ENCODE measurements at places on chromosomes 1 and 21.

DNA sequence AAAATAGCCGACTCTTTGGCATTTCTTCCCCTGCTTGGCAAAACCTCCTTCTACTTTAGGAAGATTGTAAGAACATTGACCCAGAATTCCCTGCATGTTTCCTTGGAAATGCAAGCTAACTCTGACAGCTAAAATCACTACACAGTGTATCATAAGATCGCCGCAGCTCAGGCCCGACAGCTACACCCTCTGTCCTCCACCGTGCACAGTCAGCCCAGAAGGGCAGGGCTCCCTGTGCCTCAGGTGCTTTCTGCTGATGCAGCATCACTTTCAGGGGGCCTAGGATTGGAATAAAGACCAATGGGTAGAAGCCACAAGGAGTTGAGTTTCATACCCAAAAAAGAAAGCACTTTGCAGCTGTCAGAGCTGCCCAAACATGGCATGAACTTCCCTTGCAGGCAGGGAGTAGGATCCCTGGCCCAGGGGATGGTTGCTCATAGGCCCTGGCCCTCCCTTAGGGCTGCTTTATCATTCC, 145.3 kb downstream of the SEC16B start:
- no peak for DNase-seq

DNA sequence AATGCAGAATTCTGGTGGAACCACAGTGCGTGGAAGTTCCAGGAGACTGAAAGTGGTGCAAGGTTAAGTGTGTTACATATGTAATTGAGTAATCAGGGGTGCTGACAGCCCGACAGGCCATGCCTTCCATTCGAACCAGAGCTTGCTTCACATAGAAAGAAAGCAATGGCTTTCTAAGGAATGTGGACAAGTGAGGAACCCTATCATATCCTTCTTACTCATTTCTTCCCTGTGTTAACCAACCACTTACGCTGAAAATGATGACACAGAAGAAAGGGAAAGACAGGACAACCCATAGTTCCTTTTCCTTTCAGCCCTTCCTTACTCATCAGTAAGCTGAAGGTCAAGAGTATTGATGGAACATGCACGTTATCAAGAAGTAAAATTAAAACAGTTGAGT, 48.1 kb upstream of the KCNA3 start:
- no peak for DNase-seq

GRCh38 chr1:212133319-212133718, 97.8 kb downstream of the DTL start:
- no peak for DNase-seq

DNA sequence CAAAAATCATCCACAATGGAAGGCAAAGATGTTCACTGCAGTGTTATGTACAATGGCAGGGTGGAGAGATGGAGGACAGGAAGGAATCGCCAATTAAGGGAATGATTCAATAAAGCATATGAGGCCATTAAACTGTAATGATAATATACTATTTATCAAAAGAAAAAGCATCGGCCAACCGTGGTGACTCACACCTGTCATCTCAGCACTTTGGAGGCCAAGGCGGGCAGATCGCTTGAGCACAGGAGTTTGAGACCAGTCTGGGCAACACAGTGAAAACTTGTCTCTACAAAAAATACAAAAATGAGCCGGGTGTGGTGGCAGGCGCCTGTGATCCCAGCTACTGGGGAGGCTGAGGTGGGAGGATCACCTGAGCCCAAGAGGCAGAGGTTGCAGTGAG, 89.1 kb downstream of the SSBP3 start:
- no peak for DNase-seq
